ENCODE measurements at places on chromosomes 11 and 22.

GRCh38 chr11:17351510-17352176 is at the start of gene NCR3LG1:
TSS of gene NCR3LG1 (plus strand) at chr11:17351800. CDS start at chr11:17351970, 170 bp downstream.
- DNase-seq = no peak

DNA sequence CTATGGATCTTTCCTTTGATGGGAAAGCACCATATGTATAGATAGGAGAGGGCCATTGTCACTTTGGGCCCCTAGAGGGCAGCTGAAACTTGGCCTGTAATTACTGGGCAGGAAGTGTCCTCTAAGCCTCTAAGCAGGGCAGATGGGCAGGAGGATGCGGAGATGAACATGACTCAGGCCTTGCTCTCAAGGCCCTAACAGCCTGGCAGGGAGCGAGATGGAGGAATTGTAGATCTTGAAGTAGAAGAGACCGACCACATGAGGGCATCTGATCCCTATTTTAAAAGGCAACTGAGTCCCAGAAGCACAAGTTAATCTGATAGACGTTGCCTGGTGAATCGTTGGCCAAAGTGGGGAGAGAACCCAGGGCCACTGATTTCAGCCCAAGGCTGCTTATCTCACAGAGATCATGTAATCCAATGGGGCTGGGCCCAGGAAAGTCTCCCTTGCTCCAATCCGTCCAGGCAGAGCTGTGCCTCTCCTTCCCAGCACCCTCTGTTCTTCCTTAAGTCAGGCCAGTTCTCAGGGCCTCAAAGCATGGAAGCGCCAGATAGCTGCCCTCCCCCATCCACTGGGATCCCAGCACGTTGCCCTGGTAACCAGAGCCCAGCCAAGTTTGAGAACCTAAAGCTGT is 2.5 kb upstream of the SEPTIN3 start:
- DNase-seq = peak; percentile 34

DNA sequence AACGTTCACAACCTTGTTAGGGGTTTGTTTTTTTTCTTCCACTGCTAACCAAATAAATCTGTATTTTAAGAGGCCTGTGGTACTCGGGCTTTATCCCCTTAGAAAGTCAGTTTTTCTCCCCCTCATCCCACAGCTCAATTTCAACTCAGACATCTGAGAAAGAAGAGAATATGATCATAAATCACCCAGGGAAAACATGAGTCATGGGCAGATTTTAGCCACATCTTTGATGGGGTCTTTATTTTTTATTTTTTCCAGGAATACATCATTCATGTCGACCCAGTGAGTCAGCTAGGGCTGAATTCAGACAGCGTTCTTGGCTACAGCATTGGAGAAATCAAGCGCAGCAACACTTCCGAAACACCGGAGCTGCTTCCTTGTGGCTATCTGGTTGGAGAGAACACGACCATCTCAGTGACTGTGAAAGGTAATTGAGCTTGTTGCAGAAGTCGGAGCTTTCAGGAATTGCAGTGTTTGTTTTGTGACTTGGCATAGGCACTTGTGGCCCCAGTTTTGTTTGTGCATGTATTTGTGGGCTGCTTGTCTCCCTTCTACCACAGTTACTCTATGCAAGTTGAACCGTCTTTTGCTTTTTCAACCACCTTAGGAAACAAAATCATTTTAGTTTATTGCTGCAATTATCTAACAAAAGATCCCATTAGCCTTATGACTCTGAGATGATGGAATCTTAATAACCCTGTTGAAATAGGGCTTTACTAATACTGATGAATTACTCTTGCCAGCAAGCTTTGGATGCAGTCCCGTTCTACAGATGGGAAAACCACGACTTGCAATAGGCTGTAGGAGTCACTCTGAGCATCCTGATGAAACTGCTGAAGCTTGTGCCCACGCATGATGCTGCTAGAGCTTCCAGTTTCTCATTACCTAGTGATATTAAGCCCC is 62.7 kb downstream of the DBX1 start:
- DNase-seq = peak; percentile 55

DNA sequence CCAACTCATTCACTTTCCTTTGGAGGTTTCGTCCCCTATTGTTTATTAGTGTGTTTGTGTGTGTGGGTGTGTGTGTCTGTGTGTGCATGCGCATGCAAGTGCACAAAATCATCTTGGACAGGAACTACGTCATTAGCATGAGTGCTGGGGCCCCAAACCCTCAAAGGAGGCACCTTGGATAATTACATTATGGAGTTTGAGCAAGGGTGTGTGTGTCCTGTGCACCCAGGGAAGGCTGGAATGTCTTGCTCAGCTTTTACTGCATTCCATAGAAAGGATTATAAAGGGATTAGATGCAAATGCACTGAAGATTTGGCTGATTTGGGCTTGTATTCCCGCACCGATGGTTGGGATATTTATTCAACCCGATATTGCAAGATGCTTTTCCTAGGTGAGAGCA is 203.4 kb upstream of the NAV2 start:
- DNase-seq = no peak

- DNase-seq = no peak
These were observed 31.4 kb downstream of the CHRDL2 start for GRCh38 chr11:74699615-74700396.

DNA sequence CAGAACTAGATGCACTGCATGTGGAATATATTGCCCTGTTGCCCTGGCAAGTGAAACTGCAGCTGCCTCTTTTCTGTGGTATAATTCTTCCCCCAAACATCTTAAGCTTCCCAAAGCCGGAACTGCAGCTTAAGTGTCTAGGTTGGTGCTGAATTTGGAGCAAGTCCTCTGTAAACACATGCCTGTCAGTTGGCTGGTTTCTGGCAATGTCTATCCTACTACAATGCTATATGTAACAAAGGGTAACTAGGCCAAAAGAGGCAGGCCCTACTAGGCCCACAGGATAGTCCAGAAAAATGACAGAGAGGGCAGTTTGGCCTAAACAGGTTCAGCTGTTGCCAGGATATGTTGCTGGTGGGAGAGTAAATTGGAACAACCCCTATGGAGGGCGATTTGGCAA is 27.9 kb downstream of the ASCC2 start:
- DNase-seq = no peak

GRCh38 chr11:121104312-121104762 is 3.3 kb downstream of the TECTA start:
- no peak for DNase-seq

- no peak for DNase-seq
These were observed 6.2 kb downstream of the HPS4 start for GRCh38 chr22:26477341-26477731.

DNA sequence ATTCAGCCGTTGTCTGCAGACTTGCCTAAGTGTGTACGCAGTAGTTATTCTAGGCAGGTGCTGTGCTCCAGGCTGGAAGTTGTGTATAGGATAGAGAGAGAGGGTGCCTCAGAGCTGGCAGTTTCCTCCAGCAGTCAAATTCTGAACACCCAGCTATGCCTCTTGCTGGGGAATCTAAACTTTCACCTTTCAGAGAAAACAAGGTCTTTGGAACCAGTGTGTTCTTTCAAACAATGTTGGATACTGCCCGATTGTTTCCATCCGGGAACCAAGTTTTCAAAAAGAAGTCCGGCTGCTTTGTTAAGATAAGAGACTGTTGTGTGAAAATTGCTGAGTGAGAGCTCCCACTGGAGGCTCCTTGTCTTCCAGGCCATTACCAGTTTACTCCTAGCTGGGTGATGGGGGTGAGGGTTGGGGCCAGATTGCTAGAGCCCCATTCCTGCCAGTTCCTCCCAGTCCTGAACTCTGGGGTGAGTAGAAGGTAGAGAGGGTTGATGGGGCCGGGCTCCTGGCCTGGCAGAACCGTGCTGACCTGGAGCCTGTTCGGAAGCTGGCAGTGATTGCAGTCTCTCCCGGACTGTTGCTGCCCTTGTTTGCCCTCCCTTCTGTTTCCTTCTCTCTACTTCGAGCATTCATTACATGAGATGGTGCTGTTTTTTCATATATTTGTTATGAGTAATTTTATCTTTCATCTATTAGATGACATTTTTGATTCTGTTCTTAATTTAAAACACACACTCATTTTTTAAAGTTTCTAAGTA is 150.2 kb downstream of the TEAD1 start:
- DNase-seq = no peak

DNA sequence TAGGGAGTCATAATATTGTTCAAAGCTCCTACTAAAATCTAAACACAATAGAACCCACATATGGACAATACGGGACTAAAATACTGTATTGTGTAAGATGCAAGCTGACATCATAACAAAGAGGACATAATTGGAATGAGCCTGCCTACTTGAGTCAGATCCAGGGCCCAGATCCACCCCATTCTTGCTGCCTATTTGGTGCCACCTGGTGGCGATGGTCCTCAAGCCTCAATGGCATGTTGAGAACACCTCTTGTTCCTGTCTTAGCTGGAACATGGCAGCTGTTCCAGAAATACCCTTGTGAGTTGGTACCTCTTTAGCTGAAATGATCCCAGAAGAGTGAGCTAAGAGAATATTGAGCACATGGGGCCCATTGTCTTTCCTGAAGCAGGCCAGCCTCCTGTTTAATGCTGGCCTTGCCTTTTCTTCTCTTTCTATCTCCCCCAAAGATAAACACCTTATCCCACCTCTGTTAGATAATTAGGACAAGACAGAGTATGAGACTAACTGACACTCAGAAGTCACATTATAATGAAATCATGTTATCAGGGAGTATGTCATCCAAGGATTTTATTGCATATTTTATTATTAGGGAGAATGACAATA is 680.9 kb upstream of the ANO5 start:
- no peak for DNase-seq

DNA sequence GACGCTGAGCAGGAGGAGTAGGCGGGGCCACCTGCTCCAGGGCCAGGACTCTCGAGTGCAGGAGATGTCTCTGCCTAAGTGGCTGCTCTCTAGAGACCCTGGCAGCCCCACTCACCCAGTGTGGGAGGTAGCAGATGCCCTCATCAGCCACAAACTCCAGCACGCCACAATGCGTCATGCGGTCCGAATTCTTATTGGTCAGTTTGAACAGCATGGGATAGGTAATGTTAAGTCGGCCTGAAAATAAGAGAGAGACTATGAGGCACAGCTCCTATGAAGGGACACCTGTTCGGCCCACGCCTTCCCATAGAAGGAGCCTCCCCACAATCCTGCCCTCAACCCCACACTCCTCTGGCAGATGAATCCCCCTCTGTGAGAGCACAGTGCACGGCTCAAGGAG is 7.4 kb downstream of the UFD1 start:
- DNase-seq = no peak

DNA sequence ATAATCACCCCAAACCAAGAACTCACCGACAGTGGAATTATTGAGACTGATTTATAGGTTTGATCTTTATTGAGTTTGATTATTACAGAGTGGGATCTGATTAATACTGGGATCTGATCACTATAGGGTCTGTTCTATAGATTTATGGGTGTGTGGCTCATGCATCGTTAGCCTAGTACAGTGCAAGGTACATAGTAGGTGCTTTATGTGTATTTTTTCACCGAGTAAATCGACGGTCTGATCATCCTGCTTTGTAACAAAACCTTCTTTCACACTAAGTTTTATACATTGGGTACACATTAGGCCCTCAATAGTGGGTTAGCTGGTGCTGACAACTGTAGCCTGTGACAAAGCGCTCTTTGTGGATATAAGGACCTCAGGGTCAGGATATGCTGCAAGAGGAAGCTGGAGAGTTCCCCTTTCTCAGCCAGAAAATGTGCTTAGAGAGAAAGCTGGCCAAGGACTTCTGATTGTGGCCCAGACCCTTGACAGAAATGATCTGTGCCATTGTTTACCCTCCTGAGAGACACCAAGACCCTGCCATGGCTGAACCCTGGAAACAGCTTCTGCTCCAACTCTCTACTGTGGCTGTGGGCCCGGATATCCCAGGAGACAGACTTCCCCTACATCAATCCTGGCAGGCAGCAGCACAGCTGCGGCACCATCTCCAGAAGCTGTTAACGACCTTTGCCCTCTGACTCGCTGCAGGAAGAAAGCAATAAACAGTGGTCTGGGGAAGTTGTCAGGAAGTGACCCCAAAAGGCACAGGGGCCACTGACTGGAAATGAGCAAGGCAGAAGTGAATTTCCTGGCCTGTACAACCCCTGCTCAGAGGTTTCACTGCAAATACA is 16.1 kb upstream of the TPP1 start:
- DNase-seq = no peak

- DNase-seq = no peak
These were observed 117.7 kb downstream of the WT1 start for GRCh38 chr11:32317643-32318042.

DNA sequence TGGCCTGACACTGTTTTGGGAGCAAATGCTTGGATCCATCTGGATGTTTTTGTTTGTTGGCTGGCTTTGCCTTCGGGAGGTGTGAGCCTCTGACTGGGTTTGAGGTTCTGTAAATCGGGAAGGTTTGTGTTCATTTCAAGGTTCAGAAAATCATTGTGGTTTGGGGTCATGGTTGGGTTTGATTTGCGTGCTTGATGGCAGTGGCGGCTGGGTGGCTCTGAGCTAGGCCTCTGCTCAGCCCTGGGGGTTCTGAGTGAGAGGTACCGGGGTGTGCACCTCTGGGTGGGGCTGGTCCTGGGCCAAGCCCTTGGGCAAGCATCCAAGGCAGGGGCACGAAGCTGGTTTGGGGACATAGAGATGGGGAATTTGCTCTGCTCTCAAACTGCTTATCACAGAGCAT is 37.0 kb upstream of the ALX4 start:
- DNase-seq = no peak

DNA sequence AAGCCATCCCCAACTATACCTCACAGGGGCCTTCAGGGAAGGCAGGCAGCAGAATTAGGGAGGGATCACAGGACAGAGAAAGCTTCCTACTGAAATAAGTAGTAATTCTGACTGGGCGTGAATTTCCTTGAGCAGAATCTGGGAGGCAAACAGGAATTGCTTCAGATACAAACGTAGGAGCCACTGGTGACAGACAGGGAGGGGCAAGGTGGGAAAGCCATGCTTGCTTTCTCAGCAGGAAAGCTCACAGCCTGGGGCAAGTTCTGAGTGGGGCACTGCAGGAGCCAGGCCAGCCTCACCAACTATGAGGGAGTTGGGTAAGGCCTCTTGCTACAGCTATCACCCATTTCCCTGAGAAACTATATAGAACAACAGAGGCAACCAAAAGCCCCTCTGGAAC is 43.6 kb downstream of the ARHGAP32 start:
- DNase-seq = no peak

GRCh38 chr22:30206944-30207343 is 39.6 kb downstream of the LIF start:
- no peak for DNase-seq

DNA sequence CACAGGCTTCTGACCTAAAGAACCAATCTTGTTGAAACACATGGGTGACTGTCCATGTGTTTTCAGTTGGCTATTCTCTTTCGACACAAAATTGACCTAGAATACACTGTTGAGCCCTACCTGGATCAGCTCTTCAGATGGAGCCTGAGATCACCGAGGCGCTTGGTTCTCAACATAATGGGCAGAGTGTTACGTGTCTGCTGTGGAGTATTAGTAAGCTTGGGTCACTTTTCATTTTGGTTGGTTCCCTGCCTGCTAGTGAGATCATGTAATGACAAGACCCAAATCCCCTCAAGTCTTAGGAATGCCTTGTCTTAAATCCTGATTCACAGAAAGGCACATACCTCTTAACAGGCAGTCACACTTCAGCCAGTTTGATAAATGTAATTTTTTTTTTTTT is 8.7 kb downstream of the MED19 start:
- DNase-seq = no peak
